ENCODE measurements at places on chromosomes 6 and 20. TPM values are rescaled to one million over a fixed set of nuclear protein-coding genes. Genes with fewer than 3 reads are reported as not detected.

The THBD gene
- 77.6 TPM for total RNA-seq

The PRDM13 gene
- total RNA-seq: not detected

- no peak for DNase-seq
These were observed 612.2 kb downstream of the HDGFL1 start for GRCh38 chr6:23181356-23182110.

- DNase-seq: no peak
These were observed 1.8 kb downstream of the CTSA start for GRCh38 chr20:45892828-45893500.

The MYCT1 gene
- total RNA-seq: 18.0 TPM
